ENCODE measurements at places on chromosomes 2 and 18. TPM values are rescaled to one million over a fixed set of nuclear protein-coding genes. Genes with fewer than 3 reads are reported as not detected.

GRCh38 chr2:66323406-66323805, 111.5 kb upstream of the MEIS1 start:
- DNase-seq, result no peak

- DNase-seq, result no peak
Measured at GRCh38 chr2:152347076-152347475, 12.1 kb downstream of the FMNL2 start.

DNA sequence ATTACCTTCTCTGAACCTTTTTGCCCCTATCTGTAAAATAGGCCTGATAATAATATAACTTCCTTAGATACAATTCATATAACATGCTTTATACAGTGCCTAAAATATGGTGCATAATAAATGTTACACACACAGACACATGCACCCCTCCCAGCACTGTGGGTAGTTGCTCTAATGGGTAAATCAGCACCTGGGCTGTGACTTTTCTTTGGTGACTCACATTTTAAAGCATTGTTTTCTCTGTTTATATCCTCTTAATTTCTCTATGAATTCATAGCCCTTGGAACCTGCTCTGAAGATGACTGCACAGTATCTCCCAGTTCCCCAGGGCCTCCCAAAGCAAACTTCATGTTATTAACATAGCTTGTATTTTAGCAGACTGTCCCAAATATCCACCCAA, 248.2 kb upstream of the TNP1 start:
- no peak for DNase-seq

- DNase-seq, result no peak
Measured at GRCh38 chr18:75247611-75248421, 37.2 kb downstream of the TSHZ1 start.

DNA sequence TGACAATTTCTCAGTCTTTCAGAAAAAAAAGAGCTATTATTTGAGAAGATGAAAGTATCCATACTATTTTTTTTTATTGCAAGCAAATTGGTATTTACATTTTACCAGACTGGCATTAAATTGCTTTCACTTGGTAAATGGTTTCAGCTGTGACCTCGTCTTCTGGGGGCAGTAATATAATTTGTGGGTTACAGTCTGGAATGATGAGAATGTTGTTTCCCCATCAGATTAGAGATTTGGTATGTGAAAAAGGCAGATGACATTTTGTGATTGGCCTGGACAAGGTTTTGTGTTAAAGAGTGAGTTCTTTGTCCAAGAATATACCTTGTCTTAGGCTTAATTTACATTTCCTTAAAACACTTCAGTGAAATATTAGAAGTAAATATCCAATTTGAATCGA, 390.1 kb upstream of the ST6GAL2 start:
- DNase-seq, result no peak

DNA sequence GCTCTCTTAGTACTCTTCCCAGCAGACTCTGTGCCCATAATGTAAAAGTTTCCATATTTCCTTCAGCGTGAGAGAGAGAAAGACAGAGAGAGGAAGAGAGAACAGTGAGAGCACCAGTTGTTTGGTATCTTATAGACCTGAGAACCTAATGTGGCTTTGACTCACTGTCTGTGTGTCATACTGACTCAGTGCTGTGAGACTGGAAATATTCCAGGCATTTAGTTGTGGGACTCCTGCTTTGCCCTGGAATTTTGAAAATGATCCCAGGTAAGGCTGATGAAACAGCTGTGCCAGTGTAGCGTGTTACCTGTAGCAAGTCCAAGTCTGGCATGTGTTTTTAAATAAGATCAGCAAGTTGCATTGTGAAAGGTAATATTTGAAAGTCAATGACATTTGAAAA, 87.9 kb upstream of the KCNH7 start:
- DNase-seq, result no peak

DNA sequence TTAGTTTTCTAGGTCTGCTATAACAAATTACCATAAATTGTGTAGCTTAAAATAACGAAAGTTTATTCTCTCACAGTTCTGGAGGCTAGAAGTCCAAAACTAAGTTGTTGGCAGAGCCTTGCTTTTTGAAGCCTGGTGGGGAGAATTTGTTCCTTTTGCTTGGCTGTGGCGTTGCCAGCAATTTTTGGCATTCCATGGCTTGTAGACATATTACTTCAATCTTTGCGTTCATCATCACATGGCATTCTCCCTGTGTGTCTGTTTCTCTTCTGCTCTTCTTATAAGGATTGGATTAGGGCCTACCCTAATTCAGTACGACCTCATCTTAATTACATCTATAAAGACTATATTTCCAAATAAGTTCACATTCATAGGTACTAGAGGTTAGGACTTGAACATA, 217.7 kb downstream of the MBD5 start:
- DNase-seq, result no peak

DNA sequence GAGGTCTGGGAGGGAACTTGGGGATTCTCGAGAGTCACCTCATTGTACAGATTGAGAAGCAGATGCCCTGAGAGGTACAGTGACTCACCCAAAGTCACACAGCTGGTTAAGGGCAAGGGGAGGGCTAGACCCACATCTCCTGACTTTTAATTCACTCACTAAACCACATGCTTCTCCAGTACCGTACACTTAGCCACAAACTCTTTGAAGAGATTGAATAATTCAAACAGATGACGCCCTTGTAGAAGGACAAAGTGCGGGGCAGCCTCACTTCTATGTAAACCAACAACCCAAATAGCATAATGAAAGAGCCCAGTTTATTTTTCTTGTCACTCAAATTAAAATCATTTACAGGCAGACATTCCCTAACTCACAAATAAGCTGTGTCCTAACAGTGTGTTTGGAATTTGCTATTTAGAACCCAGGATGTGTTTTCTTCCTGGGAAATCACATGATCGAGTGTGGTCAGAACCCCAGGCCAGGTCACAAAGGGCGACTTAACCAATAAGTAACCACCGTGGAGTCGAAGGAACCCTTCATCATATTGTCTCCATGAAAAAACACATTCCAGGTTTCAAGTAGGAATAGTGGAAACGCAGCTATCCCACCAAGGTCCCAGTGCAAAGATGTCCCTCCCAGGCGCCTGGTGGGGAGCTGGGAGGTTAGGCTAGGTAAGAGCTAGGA, 35.8 kb upstream of the PTPN4 start:
- DNase-seq, result no peak

- DNase-seq, result peak; percentile 14
Measured at GRCh38 chr2:44392338-44392943, 30.7 kb downstream of the CAMKMT start.

- no peak for DNase-seq
Measured at GRCh38 chr2:58762176-58762781, 521.2 kb upstream of the FANCL start.

DNA sequence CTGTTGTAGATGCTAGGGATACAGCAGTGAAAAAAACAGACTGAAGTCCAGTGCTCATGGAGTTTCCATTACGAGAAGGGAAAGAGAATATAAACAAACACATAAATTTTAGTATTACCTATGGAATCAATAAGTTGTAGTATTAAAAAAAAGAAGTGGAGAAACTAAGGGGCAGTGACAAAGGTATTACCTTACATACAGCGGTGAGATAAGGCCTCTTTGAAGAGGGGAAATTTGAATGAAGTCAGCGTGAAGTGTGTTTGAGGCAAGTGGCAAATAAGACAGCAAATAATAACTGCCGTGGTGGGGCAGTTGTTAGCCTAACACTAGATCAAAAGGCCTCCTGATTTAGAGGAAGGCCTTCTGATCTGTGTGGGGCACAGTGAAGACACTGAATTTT, 57.9 kb downstream of the TLK1 start:
- no peak for DNase-seq

DNA sequence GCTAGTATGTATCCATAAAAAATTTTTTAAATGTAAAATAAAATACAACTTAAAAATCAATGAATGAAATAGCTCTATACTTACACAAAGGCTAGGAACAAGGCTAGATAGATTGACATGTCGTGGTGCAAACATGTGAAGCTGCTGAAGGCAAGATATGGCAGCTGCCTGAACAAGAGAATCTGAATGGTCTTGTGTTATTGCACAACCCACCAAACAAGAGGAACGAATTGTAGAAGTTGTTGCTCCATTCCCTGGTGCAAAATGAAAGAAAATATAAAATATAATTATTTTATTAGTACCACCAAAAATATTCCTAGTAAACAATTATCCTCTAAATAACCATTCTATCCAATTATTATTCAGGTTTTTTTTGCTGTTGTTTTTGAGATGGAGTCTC, 46.4 kb downstream of the HEATR5B start:
- DNase-seq, result no peak

- DNase-seq, result no peak
Measured at GRCh38 chr2:37790019-37790418, 118.6 kb upstream of the CDC42EP3 start.

DNA sequence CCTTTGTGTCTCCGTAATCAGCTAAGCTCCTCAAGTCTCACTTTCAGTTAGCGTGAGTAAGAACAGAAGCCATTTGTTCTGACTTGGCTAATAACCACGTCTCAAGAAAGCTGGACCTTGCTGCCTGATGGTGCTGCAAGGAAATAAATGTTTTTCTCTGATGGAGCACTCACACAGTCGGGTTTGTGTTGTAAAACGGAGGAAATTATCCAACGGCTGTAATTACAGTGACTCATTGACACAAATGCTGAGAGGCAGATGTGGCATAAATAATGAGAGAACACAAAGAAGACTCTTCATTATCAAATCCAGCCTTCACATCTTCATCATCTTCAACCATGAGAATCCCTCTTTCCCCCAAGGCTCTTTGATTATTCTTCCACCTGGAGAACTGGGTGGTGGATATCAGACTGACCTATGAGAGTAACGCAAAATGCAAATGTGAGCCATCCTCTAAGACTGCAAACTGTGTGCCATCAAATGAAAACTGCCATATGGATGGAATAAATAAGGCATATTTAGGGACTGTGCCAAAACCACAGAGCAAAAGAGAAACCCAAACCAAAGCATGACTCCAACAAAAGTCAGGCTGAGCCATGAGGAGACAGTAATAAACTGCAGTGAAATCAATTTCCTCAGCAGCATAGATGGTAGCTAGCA, 252.6 kb downstream of the RND3 start:
- DNase-seq, result no peak

GRCh38 chr2:118902266-118903028, 39.5 kb upstream of the MARCO start:
- no peak for DNase-seq

- DNase-seq, result no peak
Measured at GRCh38 chr2:61451178-61451577, 19.7 kb downstream of the USP34 start.

GRCh38 chr2:67865917-67866316, 196.9 kb downstream of the C1D start:
- no peak for DNase-seq

DNA sequence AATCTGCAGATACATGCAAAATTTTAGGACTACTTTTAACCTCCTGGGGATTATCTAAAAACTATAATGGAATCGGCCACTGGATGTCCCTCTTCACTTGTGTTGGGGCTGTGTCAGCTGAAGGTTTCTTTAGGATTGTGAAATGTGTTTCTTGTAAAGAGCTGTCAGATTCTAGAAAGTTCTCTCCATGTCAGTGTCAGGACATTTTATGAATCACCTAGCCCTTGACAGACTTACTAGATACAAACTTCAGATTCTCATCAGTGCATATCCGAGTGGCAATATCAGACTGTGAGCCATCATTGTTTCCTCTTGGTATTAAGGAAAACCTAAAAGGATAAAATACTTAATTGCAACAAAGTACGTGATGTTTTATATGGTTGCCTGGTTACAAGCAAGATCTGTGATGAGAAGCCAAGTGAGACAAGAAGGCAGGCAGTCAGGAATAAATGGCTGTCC, 107.3 kb downstream of the CPS1 start:
- DNase-seq, result no peak

DNA sequence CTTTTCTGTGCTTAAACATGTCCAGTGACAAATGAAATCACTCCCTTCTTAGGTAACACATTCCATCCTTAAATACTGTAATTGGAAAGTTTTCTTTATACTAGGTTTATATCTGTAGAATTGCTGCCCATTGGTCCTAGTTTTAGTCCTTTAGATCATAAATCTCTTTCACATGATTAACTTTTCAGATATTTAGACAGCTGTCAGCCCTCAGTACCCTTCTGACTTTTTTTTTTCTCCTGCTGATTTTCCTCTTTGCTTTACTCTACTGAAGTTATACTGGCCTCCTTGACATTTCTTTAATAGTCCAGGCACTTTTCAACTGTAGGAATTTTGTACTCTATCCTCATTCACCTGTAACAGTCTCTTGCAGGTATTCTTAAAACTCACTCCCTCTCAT, 28.9 kb downstream of the RBBP8 start:
- DNase-seq, result no peak

GRCh38 chr2:148817210-148817708, 57.8 kb upstream of the KIF5C start:
- no peak for DNase-seq

GRCh38 chr18:63820694-63821093, 45.5 kb downstream of the SERPINB7 start:
- DNase-seq, result no peak

GRCh38 chr2:36246320-36246990, 109.1 kb upstream of the CRIM1 start:
- DNase-seq, result peak; percentile 77

DNA sequence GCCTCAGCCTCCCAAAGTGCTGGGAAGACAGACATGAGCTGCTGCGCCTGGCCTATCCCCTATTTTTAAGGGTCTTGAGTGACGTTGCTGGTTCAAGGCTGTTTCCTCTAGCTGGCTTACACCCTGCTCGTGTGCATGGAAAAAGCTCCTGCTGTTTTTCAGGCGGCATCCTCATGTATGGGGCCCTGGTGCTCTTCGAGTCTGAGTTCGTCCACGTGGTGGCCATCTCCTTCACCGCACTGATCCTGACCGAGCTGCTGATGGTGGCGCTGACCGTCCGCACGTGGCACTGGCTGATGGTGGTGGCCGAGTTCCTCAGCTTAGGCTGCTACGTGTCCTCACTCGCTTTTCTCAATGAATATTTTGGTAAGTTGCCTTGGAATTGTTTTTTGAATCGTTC, 22.0 kb upstream of the NFATC1 start:
- no peak for DNase-seq

DNA sequence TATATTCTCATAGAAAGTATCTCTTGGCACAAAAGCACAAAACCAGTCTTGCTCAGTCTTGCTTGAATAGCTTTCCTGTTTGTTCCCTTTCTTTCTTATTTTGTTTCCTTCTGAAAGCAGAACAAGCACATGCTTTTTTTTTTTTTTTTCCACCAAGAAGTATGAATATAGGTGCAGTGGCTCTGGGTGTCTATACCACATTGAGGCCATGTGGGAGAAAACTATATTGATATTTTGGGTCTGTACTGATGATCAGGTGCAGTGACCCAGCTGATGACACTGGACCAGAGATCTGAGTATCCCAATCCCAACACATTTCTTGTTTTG, 28.7 kb downstream of the GEMIN6 start:
- no peak for DNase-seq

SERPINB12 gene
- total RNA-seq, result not detected

RIT2 gene
- total RNA-seq, result not detected

CDKL4 gene
- 0.13 TPM for total RNA-seq

NEU2 gene
- not detected for total RNA-seq

PFN4 gene
- 0.35 TPM for total RNA-seq

SERPINB11 gene
- not detected for total RNA-seq

MERTK gene
- 0.88 TPM for total RNA-seq

CHST9 gene
- total RNA-seq, result not detected

GPR35 gene
- total RNA-seq, result 8.4 TPM

RAX gene
- total RNA-seq, result not detected

Measured in CD8-positive, alpha-beta memory T cell (primary cell).